ENCODE measurements at places on chromosomes 13 and 19.

DNA sequence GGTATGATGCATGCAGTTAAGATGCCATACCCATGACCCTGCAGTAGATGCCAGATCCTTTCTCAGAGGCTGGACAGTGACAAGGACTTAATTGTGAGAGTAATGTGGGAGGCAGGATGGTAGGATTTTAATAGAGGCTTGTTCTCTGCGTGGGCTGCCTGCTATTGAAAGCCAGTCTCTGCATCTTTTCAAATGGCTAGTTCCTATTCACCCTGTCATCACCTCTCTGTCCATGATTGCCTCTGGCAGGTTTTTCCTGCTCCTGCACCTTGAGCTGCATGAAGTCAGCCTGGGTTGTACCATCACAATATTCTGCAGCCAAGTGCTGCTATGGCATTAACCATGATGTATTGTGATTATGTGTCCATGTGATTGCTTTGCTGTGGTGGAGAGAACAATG, 440.5 kb downstream of the ITGBL1 start:
- no peak for DNase-seq
- no peak overlapping the region for H3K4me3 ChIP-seq
- H3K27ac ChIP-seq, result no peak overlapping the region

- no peaks in the 10 kb centered on the region for H3K27me3 ChIP-seq
- H3K27ac ChIP-seq, result no peak overlapping the region
- no peak for DNase-seq
- H3K4me3 ChIP-seq, result no peak overlapping the region
- no peaks in the 10 kb centered on the region for H3K4me1 ChIP-seq
- H3K36me3 ChIP-seq, result no peaks in the 10 kb centered on the region
Observed at GRCh38 chr13:76873445-76873844, 12.8 kb downstream of the KCTD12 start.

DNA sequence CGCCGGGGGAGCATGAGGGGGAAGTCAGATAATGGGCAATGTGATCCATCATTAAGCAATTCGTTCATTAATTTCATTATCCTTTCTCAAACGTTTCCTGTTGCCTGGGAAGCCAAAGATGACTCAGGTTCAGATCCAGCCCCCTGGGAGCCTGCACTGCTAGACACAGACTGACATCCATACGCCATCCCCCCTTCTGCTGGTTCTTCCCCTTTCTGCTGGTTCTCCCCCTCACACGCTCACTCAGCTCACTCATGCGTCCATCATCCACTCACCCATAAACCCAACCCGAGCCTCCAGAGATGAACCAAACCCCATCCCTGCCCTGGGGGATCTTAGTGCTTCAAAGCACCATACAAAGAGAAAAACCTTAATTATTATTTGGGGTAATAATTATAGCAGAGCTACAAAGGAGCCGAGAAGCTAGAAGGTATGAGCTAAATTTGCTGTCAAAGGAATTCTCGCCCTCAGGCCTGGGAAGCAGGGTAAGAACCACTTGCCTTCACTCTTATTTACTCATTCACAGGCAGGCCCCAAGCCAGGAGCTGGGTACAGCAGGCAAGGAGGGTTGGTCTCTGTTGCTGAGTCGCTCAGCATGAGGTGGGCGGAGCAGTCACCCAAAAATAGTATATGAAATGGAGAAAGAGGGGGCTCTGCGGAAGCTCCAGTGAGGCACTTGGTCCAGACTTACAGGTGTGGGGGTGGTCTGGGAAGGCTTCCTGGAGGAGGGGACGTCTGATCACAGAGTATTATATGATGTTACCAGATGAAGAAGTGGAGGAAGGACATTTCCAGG, 7.0 kb upstream of the ZNF444 start:
- no peaks in the 10 kb centered on the region for H3K4me1 ChIP-seq
- no peaks in the 10 kb centered on the region for H3K36me3 ChIP-seq
- no peak overlapping the region for H3K4me3 ChIP-seq

GRCh38 chr13:97018029-97018819, 23.9 kb upstream of the OXGR1 start:
- H3K27ac ChIP-seq, result no peak overlapping the region
- no peaks in the 10 kb centered on the region for H3K4me1 ChIP-seq
- H3K36me3 ChIP-seq, result no peaks in the 10 kb centered on the region
- no peak overlapping the region for H3K4me3 ChIP-seq
- no peaks in the 10 kb centered on the region for H3K27me3 ChIP-seq

DNA sequence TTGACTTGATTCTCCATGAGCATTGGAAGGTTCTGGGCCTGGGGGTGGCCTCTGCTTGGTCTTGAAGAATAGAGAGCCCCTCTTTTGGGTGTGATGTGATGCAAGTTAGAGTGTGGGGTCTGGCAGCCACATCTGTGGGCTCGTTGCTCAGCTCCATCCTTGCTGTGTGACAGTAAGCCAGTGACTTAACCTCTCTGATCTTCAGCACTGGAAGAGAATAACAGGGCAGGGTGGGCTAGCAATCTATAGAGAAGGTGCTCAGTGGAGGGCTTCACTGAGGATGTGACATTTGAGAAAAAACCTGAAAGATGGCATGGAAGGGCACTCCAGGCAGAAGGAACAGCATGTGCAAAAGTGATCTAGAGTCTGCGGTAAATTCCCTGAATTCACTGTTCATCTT, 28.2 kb downstream of the CELF5 start:
- no peak overlapping the region for H3K27ac ChIP-seq
- no peaks in the 10 kb centered on the region for H3K36me3 ChIP-seq
- no peaks in the 10 kb centered on the region for H3K4me1 ChIP-seq
- H3K4me3 ChIP-seq, result no peak overlapping the region

GRCh38 chr19:9644472-9644871, 23.4 kb upstream of the ZNF561 start:
- H3K4me3 ChIP-seq, result no peak overlapping the region
- H3K27ac ChIP-seq, result no peak overlapping the region
- no peaks in the 10 kb centered on the region for H3K36me3 ChIP-seq
- DNase-seq, result no peak

DNA sequence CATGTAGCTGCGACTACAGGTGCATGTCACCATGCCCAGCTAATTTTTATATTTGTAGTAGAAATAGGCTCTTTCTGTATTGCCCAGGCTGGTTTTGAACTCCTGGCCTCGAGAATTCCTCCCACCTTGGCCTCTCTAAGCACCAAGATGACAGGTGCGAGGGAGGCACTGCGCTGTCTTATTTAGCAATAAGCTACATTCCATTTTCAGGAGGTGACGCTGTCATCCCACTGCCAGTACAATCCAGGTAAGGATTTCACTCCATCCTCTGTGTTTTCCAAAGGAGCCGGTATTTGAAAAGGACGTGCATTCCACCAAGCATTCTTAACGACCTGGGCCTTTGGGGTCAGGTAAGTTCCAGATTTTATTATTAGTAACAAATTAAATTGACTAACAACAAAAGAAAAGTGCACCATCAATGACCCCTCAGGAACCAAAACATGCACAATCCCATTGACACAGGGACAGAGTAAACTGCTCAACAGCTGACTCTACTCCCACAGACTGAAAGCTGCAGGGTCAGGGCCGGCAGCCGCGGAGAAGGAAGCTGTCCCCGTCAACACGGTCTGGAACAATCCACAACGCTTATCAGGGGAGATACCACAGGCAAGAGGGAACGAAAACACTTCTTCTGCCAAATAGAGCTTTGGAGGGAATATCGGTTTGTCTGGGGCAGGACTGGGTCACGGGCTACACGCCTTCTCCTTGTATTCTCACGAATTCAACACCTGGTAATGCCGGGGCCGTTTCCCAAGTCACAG, 82.8 kb downstream of the INSR start:
- no peaks in the 10 kb centered on the region for H3K36me3 ChIP-seq
- no peak overlapping the region for H3K4me3 ChIP-seq
- no peaks in the 10 kb centered on the region for H3K4me1 ChIP-seq
- no peaks in the 10 kb centered on the region for H3K27me3 ChIP-seq
- H3K27ac ChIP-seq, result no peak overlapping the region

Data from colonic mucosa (tissue), 4 donors.